ENCODE measurements at places on chromosomes 2 and 18.
A peak's percentile ranks its signal among the peaks of the same experiment; 100 is the strongest.

GRCh38 chr18:65942104-65942503, 191.3 kb downstream of the CDH7 start:
- no peak for DNase-seq

- DNase-seq, result no peak
Measured at GRCh38 chr2:101732199-101732598, 34.7 kb downstream of the MAP4K4 start.

DNA sequence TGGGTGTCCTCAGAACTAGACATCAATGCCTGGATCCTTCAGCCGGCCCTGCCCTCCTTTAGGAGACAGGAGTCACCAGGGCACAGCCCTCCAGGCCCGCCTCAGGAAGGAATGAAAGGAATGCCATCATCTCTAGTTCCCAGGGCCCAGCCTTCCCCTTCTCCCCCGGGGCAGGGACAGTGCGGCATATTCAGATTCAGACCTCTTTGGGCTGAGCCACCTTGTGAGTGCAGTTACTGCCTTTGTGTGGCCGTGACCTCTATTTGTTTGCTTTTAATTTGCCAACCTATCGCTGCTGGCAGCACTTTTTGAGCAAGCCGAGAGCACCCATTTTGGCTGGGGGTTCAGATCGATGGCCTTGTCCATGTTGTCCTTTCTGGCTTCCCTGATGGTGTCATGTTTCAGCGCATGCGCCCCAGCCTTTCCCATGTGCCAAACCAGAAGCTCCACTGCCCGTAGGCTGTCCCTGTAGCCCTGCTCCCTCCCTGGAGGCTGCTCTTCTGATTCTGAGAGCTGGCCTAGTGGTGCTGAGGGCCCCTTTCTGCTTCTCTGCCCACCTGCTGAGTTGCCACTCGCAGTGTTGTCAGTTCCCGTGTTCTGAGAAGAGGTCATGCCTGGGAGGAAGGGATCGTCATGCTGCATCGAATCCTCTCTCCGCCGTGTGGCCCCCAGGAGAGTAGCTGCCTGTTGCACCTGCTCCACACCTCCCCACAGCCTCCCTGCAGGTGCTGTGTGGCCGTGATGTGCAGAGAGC, 10.9 kb downstream of the ANKRD23 start:
- DNase-seq, result no peak

GRCh38 chr18:8839281-8839680, 133.9 kb downstream of the MTCL1 start:
- DNase-seq, result no peak

GRCh38 chr18:71966791-71967190, 577.4 kb downstream of the CBLN2 start:
- DNase-seq, result no peak

DNA sequence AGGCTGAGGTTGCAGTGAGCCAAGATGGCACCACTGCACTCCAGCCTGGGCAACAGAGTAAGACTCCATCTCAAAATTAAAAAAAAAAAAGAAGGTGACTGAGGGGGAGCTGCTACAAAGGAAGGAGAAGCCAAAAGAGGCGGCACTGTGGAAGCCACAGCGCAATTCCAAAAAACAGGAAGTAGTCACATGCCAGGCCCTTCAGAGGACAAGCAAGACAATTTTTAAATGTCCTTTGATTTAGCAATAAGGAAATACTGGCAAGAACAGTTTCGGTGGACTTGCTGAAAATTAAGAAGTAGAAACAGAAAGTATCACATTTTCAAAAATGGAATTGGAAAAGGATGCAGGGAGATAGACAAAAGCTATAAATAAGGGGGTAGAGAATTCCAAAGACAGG, 122.8 kb downstream of the OSBPL1A start:
- peak; percentile 92 for DNase-seq

- no peak for DNase-seq
Measured at GRCh38 chr2:200177971-200178911, 128.3 kb upstream of the SPATS2L start.

DNA sequence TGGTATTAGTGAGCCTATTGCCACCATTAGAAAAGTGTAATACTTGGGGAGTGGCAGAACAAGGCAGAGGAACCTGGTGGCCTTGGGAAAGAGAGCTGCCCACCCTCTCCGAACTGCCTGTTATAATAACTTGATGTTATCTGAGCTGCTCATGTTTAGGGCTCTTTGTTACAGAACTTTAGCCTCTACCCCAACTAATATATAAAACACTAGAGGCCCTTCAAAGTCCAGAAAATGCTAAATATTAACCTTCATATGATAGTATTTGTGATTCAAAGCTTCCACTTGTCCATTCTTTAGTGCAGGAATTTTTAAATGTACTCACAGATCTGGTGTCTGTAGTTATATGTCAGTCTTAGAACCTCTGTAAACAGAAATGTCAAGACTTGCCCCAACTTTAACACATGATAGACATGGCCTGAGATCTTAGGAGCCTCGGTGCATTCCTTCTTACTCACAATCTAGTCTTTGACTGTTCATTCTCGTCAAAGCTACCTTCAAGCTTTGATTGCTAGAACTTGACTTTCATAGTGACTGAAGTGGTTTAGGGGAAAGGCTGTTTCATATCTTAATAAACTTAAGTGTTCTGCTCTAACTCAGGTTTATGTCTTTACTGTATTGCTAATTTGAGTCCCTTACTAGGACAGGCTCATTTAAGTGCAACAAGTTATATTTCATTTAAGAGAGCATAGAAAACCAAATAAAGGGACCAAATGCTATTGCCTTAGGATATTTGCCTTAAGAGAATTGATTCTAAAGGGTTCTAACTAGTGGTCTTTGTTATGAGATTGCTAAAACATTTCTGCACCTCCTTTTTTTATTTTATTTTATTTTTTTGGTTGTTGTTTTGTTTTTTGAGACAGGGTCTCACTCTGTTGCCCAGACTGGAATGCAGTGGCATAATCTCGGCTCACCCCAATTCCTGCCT, 41.6 kb downstream of the DDX1 start:
- no peak for DNase-seq

DNA sequence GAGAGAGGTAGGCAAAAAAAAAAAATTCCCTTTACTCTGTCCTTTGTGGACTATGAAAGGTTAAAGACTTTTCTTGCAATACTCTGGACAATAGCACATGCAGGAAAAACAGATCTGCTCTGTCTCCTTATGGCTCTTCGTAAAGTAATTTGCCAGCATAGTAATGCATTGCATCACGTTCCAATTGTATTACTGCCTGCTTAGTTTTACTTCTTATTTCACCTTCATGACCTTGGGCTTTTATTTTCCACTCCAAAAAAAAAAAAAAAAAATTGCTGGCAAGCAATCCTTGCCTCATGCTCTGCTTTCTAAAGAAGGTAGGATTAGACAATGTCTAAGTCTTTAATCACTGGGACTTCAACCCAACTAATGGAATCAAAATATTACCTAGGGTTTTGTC, 1802.7 kb downstream of the SUCLG1 start:
- no peak for DNase-seq

GRCh38 chr2:85302121-85302520, 25.7 kb downstream of the TGOLN2 start:
- no peak for DNase-seq

DNA sequence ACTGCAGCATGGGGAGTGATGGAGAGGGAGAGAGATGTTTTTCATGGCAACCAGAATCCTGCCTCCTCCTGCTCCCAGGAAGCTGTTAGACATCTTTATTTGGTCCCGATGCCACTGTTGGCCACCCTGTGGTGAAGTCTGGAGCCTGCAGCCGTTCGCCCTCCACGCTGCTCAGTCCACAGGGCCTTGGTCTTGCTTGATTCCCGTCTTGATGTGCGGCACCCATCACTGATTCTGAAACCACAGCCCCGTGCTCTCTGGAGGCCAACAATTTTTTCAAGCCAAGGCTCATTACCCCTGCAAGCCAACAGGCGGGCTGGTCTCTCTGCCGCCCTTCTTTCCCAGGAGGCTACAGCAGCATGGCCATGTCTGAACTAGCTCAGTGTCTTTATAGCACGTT, 24.5 kb downstream of the SIGLEC15 start:
- no peak for DNase-seq

- peak; percentile 48 for DNase-seq
Measured at GRCh38 chr2:159140070-159140769, 146.3 kb downstream of the WDSUB1 start.

GRCh38 chr2:46787364-46787763, 128.2 kb downstream of the MCFD2 start:
- DNase-seq, result no peak

DNA sequence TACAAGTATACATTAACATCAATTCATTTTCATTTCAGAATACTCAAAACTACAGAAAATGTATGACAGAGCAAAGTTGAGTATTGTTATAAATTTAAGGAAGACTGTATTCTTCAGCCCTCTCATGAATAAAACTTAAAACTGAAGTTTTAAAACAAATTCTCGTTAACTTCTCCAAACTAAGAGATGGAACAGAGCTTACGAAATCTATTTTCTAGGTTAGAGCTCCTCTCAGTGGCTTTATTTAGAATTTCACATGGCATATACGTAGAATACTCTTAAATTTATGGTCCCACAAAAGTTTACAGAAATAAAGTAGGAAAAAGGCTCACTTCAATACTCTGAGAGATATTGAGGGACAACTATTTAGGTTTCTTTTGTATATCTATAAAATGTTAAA, 612.1 kb downstream of the KCNJ3 start:
- DNase-seq, result peak; percentile 56

GRCh38 chr2:2877427-2877826, 500.2 kb downstream of the EIPR1 start:
- no peak for DNase-seq

DNA sequence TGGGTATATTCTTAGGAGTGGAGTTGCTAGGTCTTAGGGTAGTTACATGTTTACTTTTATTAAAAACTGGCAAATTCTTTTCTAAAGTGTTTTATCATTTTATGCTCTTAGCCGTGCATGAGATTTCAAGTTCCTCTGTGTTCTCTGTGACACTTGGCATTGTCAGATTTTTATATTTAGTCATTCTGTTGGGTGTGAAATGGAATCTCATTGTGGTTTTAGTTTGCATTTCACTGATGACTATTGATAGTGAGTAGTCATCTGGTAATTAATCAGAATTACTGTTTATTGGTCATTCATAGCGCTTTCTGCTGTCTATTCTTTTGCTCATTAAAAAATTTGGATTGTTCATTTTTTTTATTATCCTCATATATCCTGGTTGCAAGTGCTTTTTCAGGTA, 34.1 kb downstream of the RAB3GAP1 start:
- DNase-seq, result no peak
